CD4-positive, alpha-beta T cell treated with Interleukin-17A for 1 hour (primary cell): ENCODE measurements at places on chromosomes 12 and 14.

DNA sequence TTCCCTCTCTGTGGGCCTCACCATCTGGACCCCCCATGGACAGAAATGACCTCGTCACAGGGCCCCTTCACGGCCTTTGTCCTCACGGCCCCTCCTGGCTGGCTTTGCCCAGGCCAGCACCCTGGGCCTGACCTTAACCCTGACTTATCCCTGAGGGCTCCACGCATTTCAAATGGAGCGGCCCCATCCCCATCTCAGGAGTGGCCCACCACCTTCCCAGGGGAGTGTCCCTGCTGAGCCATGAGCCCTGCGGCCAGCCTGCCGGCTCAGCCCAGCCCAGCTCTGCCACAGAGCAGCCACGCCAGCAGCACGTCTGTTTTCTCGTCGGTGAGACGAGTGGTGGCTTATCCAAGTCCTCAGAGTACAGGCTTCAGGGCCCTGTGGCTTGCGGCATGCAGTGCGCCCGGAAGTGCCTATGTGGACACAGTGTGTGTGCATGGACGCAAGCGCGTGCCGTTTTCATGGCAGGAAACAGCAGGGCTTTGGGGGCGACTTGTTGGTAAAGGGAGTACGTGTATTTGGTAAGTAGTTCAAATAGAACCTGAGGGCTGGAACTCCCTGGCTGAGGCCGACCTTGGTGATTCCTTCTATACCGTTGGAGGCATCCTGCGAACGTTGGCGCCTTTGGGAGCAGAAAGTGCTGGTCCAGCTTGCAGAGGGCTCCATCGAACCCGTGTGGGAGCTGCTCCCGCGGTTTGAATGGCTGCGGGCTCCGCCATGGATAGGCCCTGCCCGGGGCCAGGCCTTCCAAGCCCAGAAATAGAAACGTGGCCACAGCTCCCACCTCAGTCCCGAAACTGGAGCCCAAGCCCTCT is 52.1 kb downstream of the LRCOL1 start:
- DNase-seq: no peak

GRCh38 chr14:95410838-95411237 is 91.1 kb upstream of the CLMN start:
- DNase-seq: no peak

GRCh38 chr14:21868442-21869046 is 194.9 kb upstream of the OR4E1 start:
- DNase-seq: peak; percentile 84

- DNase-seq: no peak
Observed at GRCh38 chr12:43029971-43030370, 440.4 kb upstream of the PRICKLE1 start.

DNA sequence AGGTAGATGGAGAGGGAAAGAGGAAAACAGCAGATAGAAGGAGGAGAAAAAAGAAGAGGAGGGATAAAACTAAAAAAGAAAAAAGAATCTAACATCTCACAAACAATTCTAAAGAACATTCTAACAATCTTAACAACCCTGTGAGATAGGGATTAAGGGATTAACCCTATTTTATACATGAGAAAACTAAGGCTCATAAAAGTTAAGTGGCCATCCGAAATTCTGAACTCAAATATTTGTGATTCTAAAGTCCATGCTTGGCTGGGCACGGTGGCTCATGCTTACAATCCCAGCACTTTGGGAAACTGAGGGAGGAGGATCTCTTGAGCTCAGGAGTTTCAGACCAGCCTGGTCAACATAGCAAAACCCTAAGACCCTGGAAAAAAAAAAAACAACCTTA is 13.1 kb downstream of the KIF21A start:
- DNase-seq: no peak

DNA sequence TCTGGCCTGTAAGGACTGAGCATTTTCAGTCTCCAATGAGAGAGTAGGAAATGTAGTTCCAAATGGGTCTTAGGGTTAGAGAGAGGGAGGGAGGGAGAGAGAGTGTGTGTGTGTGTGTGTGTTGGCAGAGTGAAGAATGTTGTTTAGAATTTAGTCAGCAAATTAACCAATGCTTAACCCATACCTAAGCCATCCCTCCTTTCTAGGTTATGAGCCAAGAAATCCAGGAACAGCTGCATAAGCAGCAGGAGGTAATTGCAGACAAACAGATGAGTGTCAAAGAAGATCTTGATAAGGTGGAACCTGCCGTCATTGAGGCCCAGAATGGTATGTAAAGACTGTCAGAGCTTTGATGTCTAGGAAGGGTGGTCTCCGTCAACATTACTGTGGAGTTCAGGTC is 56.9 kb downstream of the HSP90AA1 start:
- no peak for DNase-seq

DNA sequence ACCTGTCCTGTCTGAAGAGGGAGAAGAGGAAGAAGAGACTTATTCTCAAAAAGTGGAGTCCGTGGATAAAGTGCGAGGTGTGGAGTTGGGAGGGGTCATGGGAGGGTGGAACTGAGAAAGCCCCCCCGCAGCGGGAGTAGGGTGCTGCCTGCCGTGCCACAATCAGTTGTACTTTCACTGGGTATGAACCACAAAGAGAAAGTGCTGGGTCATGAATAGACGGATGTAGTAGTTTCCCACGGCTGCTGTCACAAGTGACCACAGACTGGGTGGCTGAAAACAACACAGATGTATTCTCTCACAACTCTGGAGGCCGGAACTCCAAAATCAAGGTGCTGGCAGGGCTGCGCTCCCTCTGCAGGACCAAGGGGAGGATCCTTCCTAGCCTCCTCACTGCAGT is 5.5 kb downstream of the DNAH10 start:
- DNase-seq: peak; percentile 26

DNA sequence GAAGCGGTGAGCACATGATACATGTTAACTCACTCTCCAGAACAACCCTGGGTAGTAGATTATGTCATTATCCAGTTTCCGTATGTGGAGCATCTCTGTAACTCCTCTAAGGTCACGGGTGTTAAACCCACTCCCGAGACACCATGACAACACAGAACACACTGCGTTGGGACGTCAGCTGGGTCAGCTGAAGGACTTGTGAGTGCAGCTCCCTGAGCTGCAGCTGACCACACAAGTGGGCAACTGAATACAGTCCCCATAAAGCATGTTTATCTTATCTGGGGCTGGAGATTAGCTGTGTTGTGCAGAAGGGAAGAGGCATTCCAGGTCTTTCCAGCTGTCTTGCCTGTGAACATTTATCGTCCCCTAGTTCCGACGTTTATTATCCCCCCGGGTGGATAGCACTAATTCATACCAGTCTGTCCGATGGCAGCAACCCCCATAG is 211.5 kb downstream of the CHST11 start:
- DNase-seq: no peak

DNA sequence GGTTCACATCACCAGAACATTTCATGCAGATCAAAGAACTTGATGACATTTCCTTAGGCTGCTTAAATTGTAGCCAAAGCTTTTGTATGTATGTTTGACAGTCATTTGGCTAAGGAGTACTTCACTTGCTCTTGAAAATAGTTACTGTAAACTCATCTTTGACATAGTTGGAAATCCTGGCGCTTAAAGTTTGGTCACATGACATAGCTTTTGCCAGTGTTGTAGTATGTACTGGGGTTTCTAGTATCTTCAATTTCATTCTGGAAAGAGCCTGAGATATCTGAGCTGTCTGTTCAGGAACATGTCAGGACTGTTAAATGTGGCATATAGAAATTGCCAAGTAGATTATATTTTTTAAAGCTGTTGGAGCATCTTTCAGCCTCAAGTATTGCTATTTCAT is 55.7 kb downstream of the WDR20 start:
- DNase-seq: no peak

DNA sequence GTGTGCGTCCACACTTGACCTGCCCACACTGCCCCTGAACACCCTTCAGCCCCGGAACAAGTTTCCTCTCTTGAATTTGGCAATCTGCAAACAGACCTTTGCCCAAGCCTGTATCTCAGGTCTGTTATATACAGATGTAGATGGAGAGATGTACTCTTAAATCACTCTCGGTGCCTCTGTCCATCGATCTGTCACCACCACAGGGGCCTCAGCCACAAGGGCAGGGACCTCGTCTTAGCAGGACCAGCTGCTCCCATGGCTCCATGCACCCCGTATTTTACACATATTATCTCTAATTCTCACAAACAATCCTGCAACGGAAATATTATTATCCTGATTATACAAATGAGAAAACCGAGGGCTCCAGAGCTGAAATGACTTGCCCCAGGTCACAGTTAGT is 313.4 kb downstream of the BCL11B start:
- no peak for DNase-seq

DNA sequence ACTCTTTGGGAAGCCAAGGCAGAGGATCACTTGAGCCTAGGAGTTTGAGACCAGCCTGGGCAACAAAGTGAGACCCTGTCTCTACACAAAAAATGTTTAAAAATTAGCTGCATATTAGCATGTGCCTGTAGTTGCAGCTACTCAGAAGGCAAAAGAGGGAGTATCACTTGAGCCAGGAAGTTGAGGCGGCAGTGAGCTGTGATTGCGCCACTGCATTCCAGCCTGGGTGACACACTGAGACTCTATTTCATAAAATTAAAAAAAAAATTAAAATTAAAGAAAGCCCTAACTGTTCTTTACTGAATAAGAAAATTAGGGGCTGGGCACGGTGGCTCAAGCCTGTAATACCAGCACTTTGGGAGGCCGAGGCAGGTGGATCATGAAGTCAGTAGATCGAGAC is 27.0 kb downstream of the SENP1 start:
- DNase-seq: no peak

DNA sequence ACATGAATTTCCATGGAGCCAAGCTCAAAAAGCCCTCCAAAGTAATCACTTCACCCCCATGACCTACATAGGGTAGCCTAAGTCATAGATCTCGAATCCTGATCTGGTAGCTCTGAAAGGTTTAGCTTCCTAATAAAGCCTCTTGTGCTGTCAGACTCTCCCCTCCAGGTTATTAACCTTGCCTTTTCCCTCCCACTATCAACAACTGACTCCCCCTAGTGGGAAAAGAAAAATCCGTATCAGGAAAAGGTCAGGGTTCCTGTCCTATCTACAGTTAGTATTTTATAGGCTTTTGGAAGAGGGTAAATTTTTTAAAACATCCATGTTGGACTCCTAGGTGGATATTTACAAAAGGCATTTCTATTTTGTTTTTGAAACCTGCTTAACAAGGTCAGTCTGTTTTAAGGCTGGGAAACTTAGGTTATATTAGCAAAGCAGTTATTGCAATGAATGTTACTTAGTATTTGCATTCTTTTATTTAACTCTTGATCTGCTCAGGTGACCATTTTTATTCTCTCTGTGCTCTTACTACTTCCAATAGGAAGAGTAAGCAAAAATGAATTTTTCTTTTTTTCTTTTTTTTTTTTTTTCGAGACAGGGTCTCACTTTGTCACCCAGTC is 8.0 kb downstream of the YY1 start:
- DNase-seq: peak; percentile 68

DNA sequence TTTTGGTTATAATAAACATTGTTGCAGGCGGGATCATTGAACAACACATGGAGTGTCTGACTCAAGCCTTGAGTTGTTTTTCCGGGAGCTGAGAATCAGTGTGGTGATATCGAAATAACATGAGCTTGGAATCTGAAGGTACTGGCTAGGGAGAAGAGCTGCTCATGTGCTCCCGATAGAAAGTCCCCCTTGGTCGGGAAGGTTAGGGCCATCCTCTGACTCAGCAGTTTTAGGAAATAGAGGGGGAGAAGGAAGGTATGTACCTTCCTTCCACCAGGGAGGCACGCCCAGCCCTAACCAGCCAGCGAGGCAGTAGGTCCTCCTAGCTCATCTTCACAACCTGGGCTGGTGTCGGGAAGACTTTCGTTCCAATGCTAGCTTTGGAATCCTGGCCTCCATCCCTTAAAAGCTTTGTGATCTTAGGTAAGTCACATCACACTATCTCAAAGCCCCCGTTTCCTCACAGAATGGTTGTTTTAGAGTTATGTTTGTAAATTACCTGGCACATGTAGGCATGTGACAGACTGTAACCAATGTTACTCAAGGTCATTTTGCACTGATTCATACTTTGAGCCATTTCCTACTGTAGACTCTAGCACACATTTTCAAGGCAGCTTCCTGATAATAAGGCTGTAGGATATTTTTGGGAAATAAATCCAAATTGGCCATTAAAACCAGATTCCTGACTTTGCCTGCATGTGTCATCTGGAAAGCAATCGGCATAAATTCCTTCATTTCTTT is 1.9 kb upstream of the RAB35 start:
- no peak for DNase-seq

- DNase-seq: no peak
Observed at GRCh38 chr14:57699947-57700346, 165.9 kb downstream of the SLC35F4 start.

GRCh38 chr12:90729736-90730135 is 225.2 kb downstream of the CCER1 start:
- DNase-seq: no peak

GRCh38 chr14:81473456-81474147 is 60.1 kb downstream of the SEL1L start:
- DNase-seq: no peak

- no peak for DNase-seq
Observed at GRCh38 chr14:72855913-72856312, 38.0 kb downstream of the DPF3 start.

DNA sequence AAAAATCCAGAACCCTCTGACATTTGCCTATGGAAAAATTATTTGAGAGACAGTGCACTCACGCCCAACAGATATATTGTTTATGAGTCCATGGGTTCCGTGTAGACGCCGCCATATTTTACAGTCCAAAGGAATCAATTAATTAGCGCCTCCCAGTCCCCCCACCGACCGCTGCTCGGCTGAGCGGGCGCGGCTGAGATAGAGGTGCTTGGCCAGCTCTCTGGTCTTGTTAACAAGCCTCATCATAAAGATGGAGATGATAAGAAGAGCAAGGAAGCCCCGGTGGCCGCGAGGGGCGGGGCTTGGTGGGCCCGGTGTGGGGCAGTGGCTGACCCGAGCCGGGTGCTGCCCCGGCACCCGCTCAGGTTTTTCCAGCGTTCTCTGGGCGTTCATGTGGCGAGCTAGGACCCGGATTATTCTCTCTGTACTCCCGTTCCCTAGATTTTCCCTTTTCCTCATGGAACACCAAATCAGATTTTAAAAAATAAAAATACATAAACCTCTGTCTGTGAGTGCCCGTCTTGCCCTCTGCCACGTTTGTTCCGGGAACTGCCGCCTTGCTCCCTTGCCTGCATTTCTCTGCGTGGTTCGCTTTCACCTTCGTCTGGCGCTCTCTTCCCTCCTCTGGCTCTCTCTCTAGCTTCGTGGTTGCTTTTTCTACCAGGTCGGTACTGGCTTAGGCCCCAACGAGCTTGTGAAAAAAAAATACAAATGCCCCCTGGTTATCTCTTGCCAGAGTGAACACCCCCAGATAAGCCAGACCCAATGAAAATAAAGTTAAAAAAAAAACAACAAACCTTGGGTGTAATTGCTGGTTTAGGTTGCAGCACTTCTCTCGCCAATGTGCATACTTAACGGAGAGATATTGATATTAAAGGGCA is 9.0 kb downstream of the HOXC12 start:
- no peak for DNase-seq
